ENCODE measurements at places on chromosomes 16 and 17. TPM values are rescaled to one million over a fixed set of nuclear protein-coding genes. Genes with fewer than 3 reads are reported as not detected.

- DNase-seq, result no peak
Measured at GRCh38 chr16:88769617-88770460, 15.2 kb downstream of the PIEZO1 start.

DNA sequence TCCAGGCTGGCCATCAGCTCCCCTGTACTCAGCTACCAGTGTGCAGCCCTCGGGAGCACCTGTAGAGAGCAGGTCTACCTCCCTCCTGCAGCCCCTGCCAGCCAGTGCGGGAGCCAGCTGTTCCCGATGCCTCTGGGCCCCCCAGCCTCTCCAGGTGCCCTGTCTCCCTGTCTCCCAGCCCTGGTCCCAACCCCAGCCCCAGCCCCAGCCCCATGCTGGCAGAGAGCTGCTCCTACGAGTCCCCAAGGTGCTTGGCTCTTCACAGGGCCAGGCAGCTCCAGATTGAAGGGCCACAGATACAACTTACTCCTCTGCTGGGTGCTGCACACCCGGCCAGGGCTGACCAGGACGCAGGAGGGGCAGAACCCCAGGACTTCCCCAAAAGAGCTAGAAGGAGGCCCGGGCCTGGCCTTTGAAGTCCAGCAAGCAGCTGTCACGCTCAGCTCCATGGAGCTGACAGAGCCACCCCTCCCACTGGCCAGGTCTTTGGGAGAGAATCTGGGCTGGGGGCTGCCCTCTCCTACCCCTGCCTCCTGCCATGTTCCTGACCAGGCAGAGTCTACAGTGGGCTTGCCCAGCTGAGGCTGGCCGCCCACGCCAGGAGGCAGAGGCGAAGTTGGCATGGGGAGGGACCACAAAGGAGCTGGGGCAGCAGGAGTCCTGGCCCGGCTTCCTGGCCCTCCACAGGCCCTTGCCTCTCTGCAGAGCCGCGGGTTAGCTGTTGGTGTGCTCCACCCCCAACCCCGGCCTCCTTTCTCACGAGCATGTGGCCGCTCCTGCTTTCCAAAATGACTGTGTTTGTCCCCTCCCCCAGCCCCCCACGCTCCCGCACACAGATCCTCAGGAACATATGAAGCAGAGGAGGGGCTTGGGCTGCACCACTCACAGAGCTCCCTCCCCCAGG, 9.5 kb upstream of the ADAM11 start:
- no peak for DNase-seq

- DNase-seq, result peak; percentile 21
Measured at GRCh38 chr17:45050481-45051059, 862 bp downstream of the DCAKD start.

DNA sequence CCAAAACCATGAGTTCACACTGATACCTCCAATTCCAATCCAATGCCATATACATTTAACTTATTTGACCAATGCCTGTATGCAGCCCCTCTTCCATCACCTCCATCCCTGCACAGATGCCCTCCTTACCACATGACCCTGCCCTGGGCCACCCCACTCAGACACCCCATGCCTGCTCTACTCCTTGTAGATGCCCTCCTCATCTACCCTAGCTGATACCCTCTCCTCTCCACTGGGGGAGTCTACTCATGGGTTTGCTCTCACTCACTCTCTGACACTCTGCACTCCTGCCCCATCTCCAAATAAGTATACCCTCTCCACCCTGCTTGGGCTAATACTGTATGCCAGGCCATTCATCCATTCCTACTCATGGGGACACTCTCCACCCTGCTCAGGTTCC, 16.0 kb upstream of the CMTM4 start:
- no peak for DNase-seq

The SYCE1L gene
- 0.45 TPM for total RNA-seq

Measured in LHCN-M2 (cell line).